Iris pigment epithelial cell (primary cell): ENCODE measurements at places on chromosomes 2 and 18.

GRCh38 chr2:23568626-23569190 is 183.7 kb downstream of the KLHL29 start:
- DNase-seq = no peak

DNA sequence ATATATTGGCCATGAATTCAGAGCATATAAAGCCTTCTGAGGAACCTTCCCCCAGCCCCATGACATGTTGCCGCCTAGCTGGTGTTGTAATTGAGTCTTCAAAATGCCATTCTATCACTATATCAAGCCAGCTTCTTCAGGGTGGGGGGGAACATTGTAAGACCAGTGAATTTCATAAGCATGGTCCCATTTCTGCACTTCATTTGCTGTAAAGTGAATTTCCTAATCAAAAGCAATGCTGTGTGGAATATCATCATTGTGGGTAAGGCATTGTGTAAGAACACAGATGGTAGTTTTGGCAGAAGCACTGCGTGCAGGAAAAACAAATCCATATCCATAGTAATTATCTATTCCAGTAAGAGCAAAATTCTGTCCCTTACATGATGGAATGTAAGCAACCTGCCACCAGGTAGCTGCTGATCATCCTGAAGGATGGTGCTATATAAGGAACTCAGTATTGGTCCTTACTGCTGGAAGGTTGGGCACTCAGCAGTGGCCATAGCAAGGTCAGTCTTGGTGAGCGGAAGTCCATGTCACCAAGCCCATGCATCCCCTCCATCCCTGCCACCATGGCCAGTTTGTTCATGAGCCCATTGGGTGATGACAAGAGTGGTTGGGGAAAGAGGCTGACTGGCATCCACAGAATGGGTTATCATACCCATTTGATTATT is 159.4 kb downstream of the COPS8 start:
- peak; percentile 86 for DNase-seq

- peak; percentile 96 for DNase-seq
These were observed 121.8 kb upstream of the EPAS1 start for GRCh38 chr2:46175419-46175818.

DNA sequence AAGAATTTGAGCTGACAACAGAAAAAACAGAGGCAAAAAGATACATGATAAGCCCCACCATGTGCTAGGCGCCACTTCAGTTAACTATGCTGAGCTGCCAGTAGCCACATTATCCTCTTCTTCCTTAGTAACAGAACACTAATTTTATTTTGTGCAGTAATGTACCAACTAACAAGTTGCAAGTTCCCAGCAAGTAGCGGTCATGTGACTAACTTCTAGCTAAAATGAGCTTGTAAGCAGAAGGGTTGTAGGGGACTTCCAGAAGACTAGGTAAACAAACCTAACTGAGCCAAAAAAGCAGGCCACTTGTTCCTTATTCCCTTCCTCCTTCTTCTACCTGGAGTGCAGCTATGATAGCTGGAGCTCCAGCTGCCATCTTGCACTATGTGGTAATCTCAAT is 75.5 kb downstream of the DTNB start:
- DNase-seq = peak; percentile 12

DNA sequence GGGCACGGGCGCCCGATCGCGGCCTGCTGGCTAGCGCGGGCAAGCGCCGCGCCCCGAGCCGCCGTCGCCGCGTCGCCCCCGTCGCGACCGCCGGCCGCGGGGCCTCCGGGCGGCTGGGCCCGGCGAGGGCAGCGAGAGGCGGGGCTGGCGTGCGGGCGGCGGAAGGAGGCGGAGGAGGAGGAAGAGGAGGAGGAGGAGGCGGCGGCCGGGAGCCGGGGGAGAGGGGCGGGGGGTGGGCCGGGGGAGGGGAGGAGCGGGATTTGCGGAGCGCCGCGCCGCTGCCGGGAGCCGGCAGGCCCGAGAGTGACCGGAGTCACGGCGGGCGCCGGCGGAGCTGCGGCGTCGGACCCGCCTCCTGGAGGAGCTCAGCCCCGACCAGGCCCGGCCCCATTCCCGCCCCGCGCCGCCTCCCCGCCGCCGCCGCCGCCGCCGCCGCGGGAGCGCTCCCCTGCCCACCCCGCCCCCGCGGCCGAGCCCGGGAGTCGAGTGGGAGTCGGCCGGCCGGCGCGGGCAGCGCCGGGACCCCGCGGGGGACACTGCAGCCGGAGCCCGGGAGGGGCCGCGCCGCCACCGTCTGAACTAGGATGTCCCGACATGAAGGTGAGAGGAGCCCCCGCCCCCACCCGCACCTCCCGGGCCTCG is at the start of gene KCMF1:
TSS of gene KCMF1 (plus strand) at position 294 of the 642 bp plus-strand sequence. CDS start at position 585, 291 bp downstream.
- DNase-seq = peak; percentile 72

DNA sequence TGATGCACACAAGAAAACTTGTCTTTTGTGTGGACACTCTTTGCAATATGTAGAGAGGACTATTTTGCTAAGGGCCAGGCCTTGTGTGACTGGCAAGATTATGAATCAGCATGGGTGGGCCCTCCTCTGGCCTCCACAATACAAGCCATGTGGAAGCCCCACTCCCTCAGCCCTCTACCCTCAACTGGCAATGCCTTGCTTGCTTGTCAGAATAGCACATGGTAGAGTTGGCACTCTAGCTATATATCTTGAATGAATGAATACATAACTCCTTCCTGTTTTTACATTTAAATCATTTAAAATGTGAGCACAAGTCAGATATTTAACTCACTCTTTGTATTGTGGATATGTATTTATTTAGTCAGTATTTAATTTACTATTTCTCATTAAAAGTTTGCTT is 805.4 kb upstream of the GYPC start:
- no peak for DNase-seq

DNA sequence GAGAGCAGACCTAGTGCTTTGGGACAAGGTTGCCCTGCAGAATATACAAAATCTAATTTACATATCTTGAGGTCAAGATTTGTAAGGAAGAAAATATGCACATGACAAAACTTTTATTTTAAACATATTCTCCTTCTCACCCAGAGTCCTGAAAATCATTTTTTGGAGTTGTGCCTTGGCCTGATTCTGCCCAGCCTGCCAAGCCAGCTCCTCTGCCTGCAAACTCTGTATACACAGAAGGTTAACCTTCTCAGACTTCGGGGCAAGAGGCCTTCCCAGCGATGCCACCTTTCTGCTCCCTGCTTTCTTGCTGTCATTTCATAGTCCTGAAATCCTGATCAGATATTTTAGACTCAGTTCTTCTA is 95.8 kb upstream of the CAVIN2 start:
- DNase-seq = no peak

GRCh38 chr2:143463719-143464118 is 334.5 kb downstream of the ARHGAP15 start:
- no peak for DNase-seq

GRCh38 chr2:70639841-70640436 is 86.3 kb upstream of the TGFA start:
- DNase-seq = no peak

DNA sequence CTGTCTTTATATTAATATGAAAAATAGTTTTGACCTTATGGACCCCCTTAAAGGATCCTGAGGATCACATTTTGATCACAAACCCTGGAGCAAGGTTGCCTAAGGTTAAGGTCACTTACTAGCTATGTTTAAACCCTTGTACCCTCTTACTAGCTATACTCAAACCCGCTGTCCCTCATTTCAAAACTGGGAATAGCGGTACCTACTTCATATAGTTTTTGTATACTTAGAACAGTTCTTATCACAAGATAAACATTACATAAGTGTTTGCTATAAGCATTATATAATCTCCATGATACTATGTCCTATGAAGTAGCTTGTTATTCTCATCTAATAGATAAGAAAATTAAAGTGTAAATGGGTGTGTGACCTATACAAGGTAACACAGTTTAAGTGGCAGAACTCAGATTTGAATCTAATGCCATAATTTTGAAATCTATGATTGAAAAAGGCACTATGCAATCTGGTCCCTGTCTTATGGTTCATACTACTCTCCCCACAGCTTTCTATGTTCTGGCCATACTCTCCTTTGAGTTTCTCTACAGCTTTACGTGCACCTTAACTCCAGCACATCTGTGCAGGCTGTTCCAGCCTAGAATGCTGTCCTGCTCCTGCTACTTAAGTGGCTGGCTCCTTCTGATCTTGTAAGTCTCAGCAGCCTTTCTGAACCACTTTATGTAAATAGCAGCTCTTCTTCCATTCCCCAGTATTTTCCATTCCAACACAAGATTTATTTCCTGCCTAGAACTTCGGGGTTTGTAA is 30.4 kb downstream of the HYCC2 start:
- DNase-seq = no peak

DNA sequence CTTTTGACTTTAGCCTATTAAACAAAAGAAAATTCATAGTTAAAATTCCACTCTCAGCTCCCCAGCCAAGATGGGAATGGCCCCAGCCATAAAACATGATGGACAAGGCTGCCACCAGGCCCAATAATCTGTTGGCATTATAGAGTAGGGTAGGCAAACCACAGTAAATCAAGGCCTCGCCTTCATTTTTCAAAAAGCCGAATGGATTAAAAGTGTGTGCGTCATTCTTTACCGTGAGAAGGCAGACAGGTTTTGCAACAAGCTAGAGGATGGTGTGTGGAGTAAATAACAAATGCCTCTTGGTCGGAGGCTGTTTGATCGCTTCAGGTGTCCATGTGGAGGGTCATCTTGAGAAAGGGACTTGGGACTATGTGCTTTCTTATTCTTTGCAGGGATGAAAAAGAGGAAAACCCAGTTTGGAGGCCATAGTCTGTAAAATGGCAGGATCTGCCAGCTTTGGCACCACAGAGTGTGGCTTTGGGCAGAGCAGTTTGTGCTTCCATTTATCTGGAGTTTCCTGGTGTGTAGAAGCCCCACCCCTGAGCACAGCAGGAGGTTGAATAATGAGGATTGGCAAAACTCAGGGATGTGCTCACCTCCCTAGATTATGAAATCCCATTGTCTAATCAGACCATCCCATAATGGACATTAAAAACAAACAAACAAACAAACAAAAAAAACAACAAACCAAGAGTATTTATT is 57.1 kb upstream of the ITGB6 start:
- no peak for DNase-seq

GRCh38 chr2:156884216-156884615 is 373.3 kb upstream of the GALNT5 start:
- DNase-seq = no peak

GRCh38 chr2:241808721-241809382 is at the start of gene NEU4:
TSS of gene NEU4 (plus strand) at chr2:241809193. CDS start at chr2:241814485, 5,292 bp downstream.
- DNase-seq = no peak

- no peak for DNase-seq
These were observed 56.9 kb upstream of the ZNF397 start for GRCh38 chr18:35183886-35184285.
